Iris pigment epithelial cell (primary cell): ENCODE measurements at places on chromosomes 5 and 9.
A peak's percentile ranks its signal among the peaks of the same experiment; 100 is the strongest.

DNA sequence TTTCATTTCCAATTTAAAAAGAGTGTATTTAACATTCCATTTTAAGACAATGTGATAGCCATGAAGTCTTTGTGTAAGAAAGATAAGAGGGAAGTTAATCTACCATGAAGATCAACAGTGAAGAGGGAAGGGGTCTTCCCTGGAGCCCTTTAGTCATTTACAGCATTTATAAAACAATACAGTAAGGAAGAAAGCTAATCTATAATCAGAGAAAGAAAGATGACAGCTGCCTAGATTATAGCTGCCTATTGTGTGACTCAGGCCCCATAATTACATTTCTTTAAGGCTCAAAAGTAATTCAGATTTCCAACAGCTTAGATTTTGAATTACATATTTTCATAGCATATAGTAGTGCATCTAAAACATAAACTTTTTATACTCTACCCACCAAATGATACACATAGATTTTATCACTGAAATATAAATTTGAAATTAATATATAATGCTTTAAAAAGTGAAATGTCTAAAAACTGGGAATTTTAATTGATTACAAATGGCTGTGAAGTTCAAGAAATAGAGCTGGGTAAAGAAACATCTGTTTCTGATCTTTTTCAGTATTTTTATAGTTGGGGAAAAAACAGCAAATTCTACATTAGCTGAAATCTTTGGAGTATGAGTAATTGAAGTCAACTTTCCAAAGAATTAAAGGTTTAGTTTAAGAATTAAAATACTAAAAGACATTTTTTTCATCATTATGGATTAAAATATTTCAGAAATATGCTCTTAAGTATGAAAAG is 89.6 kb downstream of the RIC1 start:
- no peak for DNase-seq

- DNase-seq: no peak
Observed at GRCh38 chr5:79850316-79850822, 140.7 kb downstream of the MTX3 start.

GRCh38 chr5:54109626-54110330 is 200.6 kb downstream of the ARL15 start:
- no peak for DNase-seq

DNA sequence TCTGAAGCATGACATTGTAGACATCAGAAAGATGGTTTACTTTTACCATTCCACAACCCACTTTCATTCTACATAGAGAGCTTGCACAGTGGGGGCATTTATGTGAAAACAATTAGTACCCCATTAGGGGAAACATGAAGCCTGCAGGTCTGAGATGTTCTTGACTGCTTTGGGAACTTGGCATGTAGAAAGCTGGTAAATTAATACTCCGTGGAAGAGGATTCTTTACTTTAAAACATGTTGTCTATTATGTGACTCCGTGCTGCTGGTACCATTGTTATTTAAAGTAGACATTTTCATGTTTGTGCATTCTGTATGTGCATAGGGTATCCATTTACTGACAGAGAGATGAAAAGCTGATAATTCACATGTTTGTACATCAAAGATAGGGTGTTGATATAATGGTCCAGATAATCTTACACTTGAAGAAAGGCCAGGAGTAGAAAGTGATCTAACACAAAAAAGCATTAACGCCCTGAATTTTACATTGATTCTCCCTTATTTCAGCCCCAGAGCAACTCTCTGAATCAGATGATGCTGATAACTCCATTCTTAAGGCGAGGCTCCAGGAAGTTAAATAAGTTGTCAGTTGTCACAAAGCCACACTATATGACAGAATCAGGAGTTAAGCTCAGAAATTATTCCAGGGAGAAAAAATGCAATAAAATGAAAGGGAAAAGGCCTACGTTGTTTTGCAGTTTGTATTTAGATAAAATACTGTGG is 50.1 kb upstream of the CD180 start:
- DNase-seq: no peak

DNA sequence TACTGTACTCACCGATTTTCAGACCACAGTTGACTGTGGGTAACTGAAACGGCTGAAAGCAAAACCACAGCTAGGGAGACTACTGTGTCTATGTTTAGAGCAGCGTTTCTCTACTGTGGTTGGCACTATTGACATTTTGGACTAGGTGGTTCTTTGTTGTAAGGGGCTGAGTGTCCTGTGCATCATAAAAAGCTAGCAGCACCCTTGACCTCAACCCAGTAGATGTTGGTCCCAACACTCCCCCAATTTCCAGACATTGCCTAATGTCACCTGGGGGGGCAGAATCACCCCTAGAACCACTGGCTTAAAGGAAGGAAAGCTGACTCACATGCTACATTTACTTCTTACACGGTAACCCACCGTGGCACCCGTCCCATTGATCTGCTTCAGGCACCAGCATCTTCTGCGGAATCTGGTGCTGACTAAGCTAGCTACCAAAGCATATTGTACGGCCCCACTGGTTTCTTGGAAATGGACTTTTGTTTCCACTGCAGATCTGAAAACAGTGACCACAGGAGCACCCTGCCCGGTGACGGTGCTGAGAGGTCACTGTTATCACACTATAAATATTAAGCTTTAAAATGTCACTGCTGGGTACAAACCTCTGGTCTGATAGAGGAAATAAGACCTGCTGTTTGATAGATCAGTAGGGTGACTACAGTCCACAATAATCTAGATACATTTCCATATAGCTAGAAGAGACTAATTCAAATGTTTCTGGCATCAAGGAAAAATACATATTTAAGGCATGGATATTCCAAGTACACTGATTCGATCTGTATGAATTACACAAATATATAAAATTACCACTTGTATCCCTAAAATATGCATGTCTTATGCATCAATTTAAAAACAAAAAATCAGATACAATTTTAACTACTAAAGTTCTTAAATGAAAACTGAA is 151.4 kb downstream of the HSD17B3 start:
- no peak for DNase-seq

GRCh38 chr9:93815135-93815534 is 140.0 kb downstream of the BARX1 start:
- DNase-seq: no peak

DNA sequence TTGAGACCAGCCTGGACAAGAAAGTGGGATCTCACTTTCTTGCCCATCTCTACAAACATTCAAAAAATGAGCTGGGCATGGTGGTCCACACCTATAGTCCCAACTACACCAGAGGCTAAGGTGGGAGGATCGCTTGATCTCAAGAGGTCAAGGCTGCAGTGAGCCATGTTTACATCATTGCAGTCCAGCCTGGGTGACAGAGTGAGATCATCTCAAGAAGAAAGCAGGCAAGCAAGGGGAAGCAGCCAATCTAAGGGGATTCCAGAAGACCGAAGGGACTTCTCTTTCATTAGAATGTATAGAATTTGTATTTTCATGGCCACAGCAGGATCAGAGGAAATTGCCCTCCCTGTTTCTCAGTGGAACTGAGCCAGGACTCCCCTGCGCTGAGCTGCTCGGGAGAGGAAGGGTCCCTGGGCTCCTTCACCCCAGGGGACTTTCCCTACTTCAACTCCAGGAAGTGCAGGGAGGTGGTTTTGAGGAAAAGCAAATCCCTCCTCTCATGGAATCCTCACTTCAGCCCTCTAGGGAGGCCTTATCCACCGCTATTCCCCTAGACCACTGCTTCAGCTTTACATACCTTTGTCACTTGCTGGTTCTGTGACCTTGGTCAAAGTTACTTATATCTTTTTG is 12.1 kb downstream of the WWC1 start:
- no peak for DNase-seq

DNA sequence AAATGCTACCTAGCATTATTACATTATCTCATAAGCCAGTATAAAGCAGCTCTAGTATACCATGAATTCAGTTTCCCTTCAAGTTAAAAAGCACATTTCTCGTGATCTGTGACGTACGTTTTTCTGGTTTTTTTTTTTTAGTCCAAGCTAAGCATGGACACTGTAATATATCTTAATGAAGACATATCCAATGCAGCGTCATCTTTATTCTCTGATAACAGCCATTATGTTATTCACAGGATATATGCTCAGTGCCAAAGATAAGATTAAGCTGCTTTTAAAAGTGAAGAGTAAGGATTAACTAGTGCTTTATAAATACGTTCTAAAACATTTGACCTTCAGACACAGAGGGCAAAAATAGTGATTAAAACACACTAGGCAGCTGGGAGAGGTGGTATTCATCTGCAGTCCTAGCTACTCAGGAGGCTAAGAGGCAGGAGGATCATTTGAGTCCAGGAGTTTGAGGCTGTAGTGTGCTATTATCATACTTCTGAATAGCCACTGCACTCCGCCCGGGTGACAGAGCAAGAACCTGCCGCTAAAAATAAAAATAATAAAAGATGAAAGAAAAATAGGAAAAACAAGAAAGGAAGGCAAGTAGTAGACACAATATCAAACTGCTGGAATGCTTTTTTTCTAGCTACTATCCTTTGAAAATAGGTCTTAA is 7.7 kb downstream of the CSNK1A1 start:
- no peak for DNase-seq

DNA sequence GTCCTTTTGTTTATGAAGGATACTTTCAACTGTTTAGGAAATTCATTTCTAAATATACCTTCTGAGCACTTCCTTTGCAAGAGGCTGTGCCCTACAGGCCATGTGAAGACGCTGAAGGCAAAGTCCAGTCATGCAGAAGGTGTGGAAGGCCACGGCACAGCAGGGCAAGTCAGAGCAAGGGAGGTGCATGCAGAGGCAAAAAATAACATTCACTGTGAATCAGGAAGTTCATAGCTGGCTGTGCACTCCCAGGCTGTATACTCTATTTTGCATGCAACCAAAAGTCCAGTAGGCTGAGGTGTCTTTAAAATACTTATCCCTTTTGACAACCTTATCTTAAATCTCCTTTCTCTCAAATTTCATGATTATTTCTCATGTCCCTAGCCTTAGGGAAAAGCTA is 50.3 kb downstream of the GNAQ start:
- peak; percentile 53 for DNase-seq

- DNase-seq: no peak
Observed at GRCh38 chr5:125186911-125187375, 440.5 kb upstream of the ZNF608 start.

DNA sequence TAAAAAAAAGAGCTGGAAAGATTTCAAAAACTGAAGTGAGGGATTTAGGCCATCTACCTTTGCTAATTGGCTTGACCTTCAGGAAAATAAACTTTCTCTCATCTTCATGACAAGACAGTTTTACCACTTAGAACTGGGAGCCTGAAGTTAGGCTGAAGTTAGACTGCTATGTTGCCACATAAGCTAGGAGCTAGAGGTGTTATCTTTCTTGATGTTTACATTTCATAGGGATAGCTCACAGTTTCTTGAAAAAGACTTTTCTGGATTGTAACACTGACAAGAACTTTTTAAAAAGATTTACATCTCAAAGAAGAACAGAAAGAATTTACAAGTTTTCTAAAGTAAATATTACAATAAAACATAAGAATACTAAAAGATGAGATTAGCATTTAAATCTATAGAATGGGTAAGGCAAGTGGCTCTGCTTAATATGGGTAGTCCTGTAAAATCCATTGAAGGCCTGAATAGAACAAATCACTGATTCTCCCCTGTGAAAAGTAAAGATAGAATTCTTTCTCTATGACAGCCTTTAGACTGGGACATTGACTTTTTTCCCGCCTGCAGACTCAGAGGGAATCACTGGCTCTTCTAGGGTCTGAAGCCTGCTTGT is 1665.4 kb upstream of the CDH9 start:
- peak; percentile 65 for DNase-seq

- no peak for DNase-seq
Observed at GRCh38 chr5:170760113-170760512, 23.4 kb upstream of the GABRP start.

- DNase-seq: peak; percentile 31
Observed at GRCh38 chr9:23123048-23123632, 676.5 kb downstream of the DMRTA1 start.

- DNase-seq: peak; percentile 86
Observed at GRCh38 chr9:4137681-4138099, 162.2 kb downstream of the GLIS3 start.

- no peak for DNase-seq
Observed at GRCh38 chr5:39720136-39720535, 295.4 kb upstream of the DAB2 start.

DNA sequence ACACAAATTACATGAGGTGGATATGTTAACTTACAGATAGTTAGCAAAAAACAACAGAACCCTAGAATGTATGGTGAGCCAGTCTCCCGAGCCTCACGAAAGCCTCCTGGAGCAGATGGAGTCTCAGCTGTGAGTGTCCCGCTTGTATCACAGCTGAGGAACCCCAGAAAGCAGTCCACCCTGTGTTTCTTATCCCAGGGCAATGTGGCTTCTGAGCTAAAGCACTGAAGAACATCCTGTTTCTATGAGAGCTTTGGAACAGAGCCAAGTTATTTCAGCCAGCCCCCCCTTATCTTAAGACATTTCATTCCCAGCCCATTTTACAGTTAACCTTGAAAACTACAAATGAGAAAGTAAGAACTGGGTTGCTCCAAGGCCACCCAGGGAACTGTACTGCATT is 1220.9 kb upstream of the CDH6 start:
- DNase-seq: no peak

DNA sequence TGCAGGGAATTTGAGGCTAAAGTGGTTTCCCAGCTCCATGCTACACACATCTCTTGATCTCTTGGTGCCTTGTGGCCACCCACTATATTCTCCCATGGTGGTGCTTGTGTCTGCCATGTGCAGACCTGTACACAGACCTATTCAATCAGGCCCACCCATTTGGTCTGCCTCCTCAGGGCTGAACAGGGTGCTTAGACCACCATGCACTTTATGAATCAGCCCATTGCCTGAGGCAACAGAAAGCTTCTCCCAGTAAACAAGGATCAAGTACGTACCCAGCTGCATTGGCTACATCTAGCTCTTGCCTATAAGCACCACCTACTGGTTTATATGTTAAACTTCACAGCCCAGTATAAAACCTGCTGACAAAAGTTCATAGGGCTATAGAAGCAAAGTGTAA is 664.3 kb upstream of the EDIL3 start:
- DNase-seq: peak; percentile 86

DNA sequence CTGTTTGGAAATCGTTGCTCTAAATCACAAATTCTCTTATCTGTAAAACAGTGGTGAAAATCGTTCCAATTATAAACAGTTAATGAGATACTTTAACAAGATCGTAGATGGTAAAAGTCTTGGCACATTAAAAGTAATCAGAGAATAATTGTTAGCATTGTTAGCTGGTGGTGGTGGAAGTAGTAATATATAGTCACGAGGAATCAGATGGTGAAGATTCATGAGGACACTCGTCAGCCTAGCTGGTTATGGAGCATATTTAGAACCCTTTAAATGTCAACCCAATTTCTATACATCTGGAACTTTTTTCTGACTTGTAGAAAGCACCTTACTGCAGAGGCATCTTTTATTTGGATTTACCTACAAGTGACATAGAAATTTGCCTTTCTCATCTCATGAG is 190.8 kb downstream of the TLE1 start:
- no peak for DNase-seq
